ENCODE measurements at places on chromosomes 11 and 22. TPM values are rescaled to one million over a fixed set of nuclear protein-coding genes. Genes with fewer than 3 reads are reported as not detected.

Gene WT1
- not detected for total RNA-seq

Gene BRSK2
- 0.51 TPM for total RNA-seq

DNA sequence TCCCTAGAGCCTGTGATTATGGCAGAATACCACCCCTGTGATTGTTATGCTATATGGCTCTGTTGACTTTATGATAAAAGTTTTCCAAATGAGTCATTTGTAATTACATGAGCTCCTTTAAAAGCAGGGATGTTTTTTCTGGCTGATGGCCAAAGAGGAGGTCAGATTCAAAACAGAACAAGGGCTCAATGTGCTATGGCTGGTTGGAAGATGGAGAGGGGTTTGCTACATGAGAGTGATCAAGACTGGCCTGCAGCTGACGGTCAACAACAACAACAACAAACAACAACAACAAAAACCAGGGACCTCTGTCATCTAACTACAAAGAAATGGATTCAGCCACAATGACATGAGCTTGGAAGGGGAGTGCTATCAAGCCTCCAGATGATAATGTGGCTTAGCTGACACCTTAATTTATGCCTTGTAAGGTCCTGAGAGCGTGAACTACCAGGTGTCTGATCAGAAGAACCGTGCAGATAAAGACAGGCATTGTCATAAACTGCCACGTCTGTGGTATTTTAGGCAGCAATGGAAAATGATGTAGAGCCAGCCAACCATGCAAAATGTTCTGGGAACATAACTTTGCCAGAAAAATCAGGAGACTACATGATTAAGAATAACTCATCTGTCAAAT is 47.2 kb downstream of the PIWIL3 start:
- DNase-seq: peak; percentile 97

- no peak for DNase-seq
Observed at GRCh38 chr11:107102692-107103477, 84.6 kb upstream of the GUCY1A2 start.
